Dermis blood vessel endothelial cell (primary cell): ENCODE measurements at places on chromosomes 1 and 21. TPM values are rescaled to one million over a fixed set of nuclear protein-coding genes. Genes with fewer than 3 reads are reported as not detected.

GRCh38 chr1:220462752-220463151, 65.2 kb upstream of the MARK1 start:
- DNase-seq: no peak

DNA sequence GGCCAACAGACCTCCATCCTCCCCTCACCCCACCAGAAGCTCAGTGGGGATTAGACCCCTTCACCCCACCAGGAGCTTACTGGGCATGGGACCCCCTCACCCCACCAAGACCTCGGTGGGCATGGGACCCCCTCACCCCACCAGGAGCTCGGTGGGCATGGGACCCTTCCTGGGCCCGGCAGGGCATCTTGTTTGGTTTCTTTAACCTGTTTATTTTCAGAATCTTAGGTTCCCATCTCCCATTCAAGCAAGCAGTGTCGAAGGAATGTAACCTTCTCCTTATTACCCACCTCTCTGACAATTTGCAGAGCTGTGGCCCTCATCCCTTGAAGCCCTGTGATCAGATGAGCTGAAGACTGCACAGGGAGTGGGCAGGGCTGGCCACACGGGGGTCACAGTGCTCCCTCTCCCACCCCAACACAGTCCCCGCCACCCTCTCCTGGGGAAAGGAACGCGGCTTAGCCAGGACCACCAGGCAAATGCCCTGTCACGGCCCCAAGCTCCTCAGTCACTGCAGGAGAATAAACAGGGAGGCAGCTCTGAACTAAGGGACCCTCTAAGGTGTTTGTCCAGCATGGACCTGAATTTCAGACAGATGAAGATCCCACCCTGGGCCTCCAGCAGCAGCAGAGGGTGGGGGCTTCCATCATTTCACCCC, 330.0 kb downstream of the NPHP4 start:
- no peak for DNase-seq

DNA sequence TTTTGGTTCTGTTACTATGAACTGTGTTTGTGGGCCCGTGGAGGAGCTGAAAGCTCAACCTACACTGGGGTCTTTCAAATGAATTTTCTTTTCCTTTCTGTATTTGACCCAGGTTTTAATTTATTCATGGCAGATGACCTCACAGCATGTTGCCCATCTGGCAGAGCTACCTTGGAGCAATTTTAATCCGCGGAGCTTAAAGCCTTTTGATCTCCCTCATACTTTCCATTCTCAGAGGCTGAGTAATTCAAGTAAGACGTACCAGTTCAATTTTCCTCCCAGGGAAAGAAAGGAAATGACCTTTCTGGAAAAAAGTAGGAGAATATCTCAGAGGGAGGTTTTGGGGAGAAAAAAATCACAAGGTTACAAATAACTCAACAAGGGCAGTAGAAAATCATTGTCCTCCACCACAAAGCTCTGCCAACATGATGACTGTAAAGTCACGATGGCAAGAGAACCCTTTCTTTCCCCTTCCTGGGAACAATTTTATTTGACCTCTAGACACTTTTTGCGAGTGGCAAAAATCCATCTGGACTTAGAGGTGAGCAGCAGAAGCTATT, 21.6 kb upstream of the PCP4 start:
- DNase-seq: no peak

- DNase-seq: no peak
These were observed 104.7 kb downstream of the HIVEP3 start for GRCh38 chr1:41813755-41814745.

GRCh38 chr1:167442854-167443565, 75.3 kb downstream of the CD247 start:
- DNase-seq: no peak

SPATA21 gene
- total RNA-seq: under 0.01 TPM in 1 of 2 replicates, not detected in the other

RRP15 gene
- 7.4 and 7.8 TPM in 2 replicates for total RNA-seq

BATF3 gene
- 1.7 and 2.4 TPM in 2 replicates for total RNA-seq
